ENCODE measurements at places on chromosomes 5 and 9.

GRCh38 chr5:56766926-56767325 lies 48.4 kb upstream of the MAP3K1 start:
- DNase-seq = no peak

DNA sequence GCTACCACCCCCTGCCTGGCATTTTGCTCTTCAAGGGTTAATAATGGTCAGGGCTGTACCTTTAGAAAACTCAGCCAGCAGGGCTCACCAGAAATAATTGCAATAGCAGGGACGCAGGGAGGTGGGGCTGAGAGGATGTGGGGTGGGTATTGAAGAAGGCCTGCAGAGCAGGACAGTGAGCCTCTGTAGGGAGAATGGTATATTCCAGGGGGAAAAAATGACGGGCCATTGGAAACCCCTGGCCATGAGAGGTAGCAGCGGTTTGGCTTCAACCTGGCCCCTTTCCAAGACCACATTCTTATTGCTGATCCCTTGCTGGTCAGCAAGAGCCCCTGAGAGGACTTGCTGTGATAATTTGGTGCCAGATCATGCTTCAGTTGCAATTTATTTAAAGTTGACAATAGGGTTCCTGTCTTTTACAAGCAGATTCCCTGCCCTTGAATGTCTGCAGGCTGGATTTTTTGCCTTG lies 36.7 kb upstream of the CTNNA1 start:
- peak; percentile 27 for DNase-seq

GRCh38 chr9:94946256-94946655 lies 219.8 kb downstream of the AOPEP start:
- DNase-seq = no peak

DNA sequence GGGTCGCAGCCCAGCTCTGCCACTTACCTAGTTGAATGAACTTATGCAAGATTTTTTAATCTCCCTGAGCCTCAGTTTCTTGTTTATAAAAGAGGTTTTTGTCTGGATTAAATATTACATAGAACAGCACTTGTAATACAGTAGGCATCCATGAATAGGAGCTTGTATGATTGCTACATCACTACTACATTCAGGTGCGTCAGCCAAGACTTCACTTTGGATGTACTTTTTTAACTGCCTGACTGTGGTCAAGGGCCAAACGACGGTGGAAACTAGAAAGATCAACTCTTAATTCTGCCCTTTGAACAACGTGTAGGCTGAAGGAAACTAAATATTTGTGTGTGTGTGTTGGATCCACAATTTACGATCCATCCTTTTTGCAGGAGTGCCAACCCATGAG lies 172.8 kb downstream of the RFK start:
- DNase-seq = no peak

DNA sequence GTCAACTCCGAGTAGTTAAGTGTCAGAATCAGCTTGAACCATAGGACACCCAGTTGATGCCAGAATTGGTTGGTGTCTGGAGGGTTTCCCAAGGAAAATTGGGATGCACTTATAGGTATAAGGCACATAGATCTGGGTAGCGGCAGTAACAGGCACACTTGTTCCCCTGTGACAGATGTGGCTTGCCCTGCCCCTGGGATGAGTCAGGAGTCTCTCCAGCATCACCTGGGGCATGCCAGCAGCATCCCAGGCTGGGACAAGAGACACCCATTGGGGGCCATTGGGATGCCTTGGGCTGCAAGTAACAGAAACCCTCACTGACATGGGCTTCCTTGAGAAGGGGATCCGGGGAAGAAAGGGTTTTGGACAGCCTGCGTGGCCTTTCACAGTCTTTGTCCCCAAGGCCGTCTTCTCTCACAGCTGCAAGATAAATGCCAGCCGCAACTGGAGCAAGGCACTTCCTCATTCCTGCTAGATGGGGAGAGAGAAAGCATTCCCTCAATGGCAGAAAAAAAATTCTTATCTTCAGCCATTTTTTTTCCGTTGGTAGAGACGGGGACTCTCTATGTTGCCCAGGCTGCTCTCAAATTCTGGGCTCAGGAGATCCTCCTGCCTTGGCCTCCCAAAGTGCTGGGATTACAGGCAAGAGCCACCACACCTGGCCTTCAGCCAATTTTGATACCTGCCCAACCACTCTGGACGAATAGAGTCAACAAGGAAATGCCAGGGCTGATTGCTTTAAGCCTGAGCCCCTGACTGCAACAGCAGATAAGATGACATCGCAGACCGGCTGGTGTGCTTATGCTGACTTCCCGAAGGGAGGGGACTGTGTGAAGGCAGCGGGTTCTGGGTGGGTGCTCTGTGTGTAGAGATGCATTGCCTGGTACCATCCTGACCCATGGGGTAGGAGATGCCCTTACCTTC lies 13.3 kb upstream of the RNF130 start:
- DNase-seq = no peak

GRCh38 chr5:132901036-132901435 lies 27.6 kb downstream of the LEAP2 start:
- no peak for DNase-seq

DNA sequence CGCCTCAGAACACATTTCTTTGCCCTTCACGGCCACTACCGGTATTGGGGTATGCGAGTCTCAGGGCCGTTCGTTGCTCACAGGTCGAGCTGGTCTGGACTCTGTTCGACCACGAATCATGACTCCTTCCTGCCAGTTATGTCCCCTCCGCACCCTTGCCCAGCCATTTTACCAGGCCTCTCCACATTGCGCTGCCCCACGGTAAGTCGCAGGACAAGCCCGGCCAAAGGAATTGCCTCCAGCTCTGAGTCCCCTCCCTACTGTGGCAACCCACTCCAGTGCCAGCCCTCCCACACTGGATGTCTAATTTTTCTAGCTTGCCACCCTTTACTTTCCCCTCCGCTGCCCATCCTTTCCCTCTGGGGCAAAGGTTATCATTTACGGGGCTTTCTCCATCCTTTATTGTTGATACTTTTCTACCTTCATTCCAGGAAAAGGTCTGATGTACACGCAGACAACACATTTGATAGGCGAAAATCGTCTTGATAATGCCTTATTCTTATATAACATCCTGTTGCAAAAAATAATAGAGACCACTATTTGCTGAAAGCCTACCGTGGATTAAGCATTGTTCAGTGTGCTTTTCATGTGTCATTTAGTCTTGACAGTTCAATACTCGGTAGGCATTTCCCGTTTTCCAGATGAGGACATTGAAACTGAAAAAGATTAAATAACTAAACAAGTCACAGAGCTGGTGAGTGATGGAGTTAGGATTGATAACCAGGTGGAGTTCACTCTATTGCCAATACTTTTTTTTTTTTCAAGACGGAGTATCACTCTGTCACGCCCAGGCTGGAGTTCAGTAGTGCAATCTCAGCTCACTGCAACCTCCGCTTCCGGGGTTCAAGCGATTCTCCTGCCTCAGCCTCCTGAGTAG lies 958 bp upstream of the HSPA5 start:
- no peak for DNase-seq

DNA sequence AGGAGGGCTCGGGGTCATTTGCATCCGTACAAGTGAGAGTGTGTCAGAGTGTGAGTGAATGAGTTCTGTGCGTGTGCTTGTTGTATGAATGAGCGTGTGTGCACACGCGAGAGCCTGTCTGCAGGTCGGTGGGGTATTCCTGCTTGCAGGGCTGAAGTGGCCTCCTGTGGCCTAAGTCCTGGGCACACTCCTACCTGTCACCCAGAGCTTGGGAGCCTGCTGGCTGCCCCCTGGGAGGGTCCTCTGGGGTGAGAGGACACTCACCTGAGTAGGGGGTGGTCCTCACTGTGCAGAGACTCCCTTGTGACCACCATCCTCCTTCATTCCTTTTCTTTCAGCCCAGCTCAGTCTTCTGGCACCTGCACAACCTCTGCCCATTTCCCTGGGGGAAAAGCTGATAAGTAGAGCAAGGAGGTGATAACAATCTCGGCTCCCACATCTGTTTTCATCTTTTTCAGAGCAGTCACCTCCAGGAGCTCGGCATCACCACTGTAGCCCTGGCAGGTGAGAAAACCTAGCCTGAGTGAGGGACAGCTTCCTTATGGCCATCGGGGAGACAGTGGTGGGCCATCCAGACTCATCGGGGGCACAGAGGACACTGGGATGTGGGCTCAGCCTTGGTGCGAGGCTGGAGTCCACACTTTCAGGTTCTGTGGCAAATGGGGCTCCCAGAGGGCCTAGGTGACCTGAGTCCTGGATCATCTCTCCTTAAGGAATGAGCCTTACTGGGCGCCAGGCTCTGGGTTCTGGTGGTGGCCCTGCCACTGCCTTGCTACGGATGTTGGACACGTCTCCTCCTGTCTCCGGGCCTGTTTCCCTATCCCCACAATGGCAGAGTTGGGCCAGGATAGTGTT lies 38.7 kb upstream of the SYNPO start:
- no peak for DNase-seq

GRCh38 chr9:70419556-70420440 lies 5.3 kb upstream of the KLF9 start:
- DNase-seq = peak; percentile 99

- DNase-seq = peak; percentile 73
Measured at GRCh38 chr5:92907938-92908606, 672.9 kb downstream of the NR2F1-AS1 start.

DNA sequence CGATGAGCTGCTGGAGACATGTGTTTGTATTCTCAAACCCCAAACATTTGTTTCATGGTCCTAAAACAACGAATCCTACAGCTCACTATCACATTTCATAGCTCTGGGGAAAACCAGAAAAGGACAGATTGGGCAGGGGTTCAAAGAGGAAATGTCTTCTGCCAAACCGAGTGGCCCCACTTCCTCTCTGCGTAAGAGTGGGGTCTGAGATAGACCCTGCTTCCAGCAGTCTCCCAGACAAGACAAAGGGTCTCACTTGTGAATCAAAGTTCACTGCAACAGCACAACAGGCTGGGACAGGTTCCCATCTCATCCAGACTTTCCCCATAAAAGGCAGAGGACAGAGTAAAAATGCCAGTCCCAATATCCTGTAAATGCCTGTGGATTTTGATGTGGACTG lies 276.2 kb upstream of the SLC24A2 start:
- no peak for DNase-seq

- no peak for DNase-seq
Measured at GRCh38 chr5:81239613-81240012, 6.5 kb downstream of the CKMT2 start.

GRCh38 chr5:3230254-3230653 lies 365.4 kb upstream of the IRX1 start:
- no peak for DNase-seq

DNA sequence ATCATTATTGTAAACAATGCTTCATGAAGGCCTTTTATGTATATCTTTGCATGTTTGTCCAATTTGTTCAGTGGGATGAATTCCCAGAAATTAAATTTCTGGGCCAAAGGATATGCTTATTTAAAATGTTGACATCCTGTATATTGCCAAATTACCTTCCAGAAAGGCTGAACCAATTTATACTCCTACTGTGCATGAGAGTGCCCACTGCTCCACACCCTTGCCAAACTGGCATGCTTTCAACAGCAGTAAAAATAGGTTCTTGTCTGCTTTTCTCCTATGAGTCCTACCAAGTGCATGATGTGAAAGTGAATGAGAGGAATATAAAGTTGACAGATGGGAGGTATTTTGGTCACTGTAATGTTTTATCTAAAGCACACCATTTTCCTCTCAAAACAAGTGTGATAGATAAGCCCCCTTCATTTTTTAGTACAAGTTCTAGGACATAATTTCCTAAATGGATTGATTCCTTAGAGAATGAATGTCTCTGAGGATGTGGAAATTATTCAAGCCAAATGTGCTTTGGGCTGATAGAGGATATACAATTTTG lies 70.5 kb upstream of the ERBIN start:
- no peak for DNase-seq

- DNase-seq = peak; percentile 72
Measured at GRCh38 chr9:117720555-117720954, 16.4 kb downstream of the TLR4 start.

DNA sequence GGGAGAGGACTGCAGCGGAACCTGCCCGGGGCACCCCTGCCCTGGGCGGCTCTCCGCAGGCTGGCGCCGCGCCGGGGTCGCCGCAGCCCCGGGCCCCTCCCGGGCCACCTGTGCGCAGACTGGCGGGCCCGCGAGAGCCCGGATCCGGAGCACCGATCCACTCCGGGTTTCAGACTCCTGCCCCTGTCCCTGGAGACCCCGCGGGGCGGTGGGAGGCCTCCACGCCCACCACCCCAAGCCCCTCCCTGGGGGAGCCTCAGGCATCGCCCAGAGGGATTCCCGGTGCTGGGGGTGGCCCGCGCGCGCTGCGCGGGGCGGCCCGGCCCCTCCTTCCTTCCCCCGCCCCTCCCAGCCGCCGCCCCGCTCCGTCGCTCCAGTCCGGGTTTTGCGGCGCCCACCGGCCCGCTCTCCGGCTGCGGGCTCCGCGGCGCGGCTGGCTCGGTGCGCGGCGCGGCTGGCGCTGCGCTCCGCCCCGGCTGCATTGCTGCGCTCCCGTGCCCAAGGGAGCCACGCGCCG lies at the start of gene UNC5A:
UNC5A (plus strand) TSS at position 479 of the 517 bp plus-strand sequence. CDS start 192 bp downstream, outside the sequence.
- DNase-seq = peak; percentile 44

DNA sequence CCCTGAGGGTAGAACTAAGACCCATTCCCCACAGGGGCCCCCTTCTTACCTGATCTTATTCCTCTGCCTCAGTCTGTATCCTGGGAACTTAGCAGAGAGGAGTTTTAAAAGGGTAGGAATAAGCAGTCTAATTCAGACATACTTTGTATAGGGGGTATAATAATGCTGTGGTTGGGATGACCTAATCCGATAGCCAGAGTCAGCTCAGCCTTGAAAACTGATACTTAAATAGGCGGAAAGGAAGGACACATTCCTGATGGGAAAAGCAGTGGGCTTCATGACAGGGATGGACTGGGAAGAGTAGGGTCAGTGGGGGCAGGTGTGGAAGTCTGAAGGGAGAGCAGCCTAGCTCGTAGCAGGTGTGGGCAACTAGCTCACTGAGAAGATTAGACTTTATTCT lies 52.2 kb upstream of the TESK1 start:
- no peak for DNase-seq

DNA sequence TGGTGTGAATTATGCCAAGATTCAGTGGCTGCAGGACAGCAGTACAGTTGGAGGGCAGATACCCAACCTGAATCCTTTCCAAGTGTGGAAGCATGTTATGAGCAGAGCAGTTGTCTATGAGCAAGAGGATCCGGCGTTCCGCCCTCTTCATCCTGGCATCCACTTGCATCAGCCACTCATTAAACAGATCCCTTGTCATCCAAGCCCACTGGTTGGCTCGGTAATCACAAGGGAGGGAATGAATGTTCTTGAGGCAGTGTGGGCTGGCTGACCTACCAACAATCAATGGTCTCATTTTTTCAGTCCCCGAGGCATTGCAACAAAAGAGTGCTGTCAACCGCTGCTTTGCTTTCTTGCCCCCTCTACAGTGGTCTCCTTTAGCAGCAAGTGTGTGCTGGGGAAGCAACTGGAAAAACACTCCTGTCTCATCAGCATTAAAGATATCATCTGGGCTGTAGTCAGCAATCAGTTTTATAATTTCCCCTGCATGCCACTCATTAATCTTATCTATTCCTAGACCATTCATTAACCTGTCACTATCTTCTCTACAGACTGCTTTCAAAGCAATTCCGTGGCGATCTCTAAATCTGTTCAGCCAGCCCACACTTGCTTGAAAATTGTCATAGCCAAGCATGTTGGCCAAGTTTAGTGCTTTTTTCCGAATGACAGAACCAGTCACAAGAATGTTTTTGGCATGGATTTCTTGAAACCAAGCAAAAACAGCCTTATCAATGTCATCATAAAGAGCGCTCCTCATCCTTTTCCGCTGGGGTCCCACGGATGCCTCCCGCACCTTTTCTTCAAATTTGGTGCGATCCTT lies 4.9 kb downstream of the TIGD6 start:
- no peak for DNase-seq
